ENCODE measurements at places on chromosomes 2 and 18. TPM values are rescaled to one million over a fixed set of nuclear protein-coding genes. Genes with fewer than 3 reads are reported as not detected.

TTC21B gene
- 26.8 TPM for total RNA-seq

FRZB gene
- total RNA-seq: 1.4 TPM

FBXO36 gene
- 6.5 TPM for total RNA-seq

MBD2 gene
- 35.1 TPM for total RNA-seq

CIDEA gene
- total RNA-seq: 0.52 TPM

ADGRF3 gene
- 0.22 TPM for total RNA-seq

HOXD13 gene
- total RNA-seq: 0.13 TPM

CPLX4 gene
- not detected for total RNA-seq

FMNL2 gene
- 20.5 TPM for total RNA-seq

SERPINB4 gene
- total RNA-seq: not detected

AGXT gene
- total RNA-seq: not detected

SATB2 gene
- total RNA-seq: 4.9 TPM

PXDN gene
- total RNA-seq: 347 TPM

TUBA4B gene
- not detected for total RNA-seq

CCDC93 gene
- total RNA-seq: 36.1 TPM

SGO2 gene
- total RNA-seq: 11.8 TPM

NCKAP5 gene
- 0.13 TPM for total RNA-seq

KCNS3 gene
- total RNA-seq: 1.2 TPM

ERFE gene
- total RNA-seq: 3.7 TPM

LYG2 gene
- not detected for total RNA-seq

RUFY4 gene
- not detected for total RNA-seq

NEUROD1 gene
- not detected for total RNA-seq

ADAM23 gene
- 0.13 TPM for total RNA-seq

MEIS1 gene
- total RNA-seq: 11.1 TPM

CACNB4 gene
- 102 TPM for total RNA-seq

KCNG2 gene
- total RNA-seq: not detected

CYB5A gene
- total RNA-seq: 29.1 TPM

LAMA1 gene
- 11.0 TPM for total RNA-seq

MARCHF4 gene
- total RNA-seq: 0.52 TPM

AKAIN1 gene
- not detected for total RNA-seq

G6PC2 gene
- total RNA-seq: not detected

IL1B gene
- not detected for total RNA-seq

TMEFF2 gene
- total RNA-seq: not detected

ALPI gene
- total RNA-seq: not detected

FSIP2 gene
- total RNA-seq: 0.78 TPM

DNAJC5G gene
- not detected for total RNA-seq

WNT10A gene
- total RNA-seq: not detected

STARD6 gene
- 1.2 TPM for total RNA-seq

CHST10 gene
- total RNA-seq: 6.4 TPM

All from articular chondrocyte of knee joint (primary cell).